ENCODE measurements at places on chromosomes 4 and X.

DNA sequence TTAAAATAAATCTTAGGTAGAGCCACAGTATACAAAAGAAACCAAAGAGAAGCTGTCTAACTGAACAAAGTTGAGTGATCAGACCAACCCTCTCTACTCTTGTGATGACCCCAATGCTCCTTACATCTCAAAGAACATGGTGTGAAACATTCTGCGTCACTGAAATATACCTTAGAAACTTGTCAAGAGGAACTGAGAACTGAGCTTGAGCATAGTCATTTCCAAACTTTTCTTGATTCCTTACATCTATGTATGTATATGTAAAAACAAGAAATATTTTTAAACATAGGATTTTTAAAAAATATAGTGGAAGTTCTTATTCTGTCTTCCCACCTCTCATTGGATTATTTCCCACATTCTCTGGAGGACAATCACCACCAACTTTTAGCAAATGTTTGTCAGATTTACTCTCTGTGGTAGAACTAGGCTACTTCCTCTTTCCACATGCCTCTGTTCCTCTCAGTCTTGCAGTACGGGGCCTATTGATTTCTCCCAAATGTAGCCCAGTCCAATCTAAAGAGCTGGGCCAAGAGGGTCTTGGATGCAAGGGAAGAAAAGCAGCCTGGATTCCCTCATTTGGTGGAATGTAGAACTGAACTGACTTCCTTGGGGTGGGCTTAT lies 98.2 kb upstream of the HHIP start:
- no peak for DNase-seq

GRCh38 chrX:126064901-126065541 lies 101.1 kb downstream of the DCAF12L2 start:
- no peak for DNase-seq

GRCh38 chrX:108019382-108019875 lies 25.4 kb upstream of the VSIG1 start:
- no peak for DNase-seq

DNA sequence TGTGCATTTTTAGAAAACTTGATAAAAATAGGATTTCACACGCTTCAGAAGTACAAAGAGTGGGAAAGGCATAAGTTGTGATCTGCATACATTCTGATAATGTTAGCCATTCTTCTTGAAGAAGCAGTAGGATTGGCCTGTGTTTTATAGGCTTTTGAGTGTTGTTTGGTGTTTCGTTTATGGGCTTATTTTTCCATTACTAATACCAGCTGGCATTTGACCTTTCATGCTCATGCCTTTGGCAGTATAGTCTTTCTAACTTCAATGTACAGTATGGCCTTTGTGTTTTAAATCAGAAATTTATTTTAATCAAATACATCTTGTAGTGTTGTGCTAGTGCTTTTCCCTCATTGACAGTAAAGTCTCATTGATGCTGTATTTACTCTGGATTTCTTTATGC lies 51.5 kb upstream of the SLC4A4 start:
- no peak for DNase-seq

DNA sequence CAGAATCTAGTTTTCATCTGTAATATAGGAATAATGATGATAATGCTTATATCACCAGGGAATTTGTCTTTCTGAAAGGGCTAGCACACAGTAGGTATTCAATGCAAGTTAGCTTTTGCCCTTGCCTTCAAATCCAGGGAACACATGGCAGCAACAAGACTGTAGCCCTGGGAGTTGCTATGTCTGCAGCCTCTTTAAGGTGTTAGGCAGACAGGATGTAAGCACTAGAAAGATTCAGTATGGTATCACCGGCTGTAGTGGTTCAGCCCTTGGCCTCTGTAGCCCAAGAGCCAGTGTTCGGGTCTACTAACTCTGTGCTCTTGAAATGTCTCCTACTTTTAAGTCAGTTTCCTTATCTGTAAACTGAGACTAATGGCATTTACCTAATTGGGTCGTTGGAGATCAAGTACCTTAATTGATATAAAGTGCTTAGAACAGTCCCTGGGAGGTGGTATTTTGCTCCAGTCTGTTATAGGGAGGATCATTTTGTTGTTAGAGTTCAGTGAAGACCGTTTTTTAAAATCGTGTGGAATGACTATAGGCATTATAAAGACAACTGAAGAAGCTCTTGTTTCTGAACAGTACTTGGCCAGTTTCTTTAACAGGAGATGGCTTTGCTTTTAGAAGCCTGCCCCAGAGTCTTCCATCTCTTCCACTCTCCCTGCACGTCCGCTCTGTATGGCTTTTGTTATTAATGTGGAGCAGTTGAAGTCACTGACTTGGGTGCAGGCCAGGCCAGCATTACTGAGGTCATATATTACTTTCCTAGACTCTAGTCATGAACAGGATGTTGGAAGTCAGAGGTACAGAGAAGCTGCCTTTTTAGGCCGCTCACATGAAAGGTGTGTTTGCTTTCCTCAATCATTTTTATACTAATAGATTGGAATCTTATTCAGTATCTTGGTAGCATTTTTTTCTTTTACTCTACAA lies 44.8 kb downstream of the GAB1 start:
- no peak for DNase-seq

- DNase-seq, result no peak
Observed at GRCh38 chrX:49042581-49043219, 457 bp downstream of the TFE3 start.

DNA sequence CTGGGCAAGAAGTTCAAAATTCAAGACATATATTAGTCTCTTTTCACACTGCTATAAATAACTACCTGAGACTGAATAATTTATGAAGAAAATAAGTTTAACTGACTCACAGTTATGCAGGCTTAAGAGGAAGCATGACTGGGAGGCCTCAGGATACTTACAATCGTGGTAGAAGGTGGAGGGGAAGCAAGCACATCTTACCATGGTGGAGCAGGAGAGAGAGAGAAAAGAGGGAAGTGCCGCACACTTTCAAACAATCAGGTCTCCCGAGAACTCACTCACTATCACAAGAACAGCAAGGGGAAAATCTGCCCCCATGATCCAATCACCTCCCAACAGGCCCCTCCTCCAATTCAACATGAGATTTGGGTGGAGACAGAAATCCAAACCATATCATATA lies 273.3 kb upstream of the RASGEF1B start:
- DNase-seq, result no peak

DNA sequence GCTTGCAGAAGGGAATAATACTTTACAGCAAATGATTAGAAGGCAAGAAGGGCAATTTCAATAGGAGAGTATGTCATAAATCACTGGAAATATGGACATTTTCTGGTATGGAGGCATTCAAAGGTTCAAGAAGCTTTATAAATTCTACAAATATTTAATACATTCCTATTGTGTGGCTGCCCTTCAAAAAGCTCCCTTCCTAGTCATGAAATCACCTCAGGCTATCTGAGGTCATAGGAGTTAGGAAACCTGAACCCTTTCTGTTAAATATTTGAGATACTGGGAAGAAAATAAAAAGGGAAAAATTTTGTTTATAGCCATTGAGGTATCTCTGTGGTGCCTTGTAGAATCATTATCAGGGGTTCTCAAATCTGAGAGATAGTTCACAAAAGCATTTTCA lies 316.8 kb upstream of the EMCN start:
- no peak for DNase-seq

GRCh38 chrX:140916872-140917271 lies 85.5 kb upstream of the SPANXB1 start:
- DNase-seq, result no peak

- no peak for DNase-seq
Observed at GRCh38 chrX:20347481-20347880, 80.8 kb upstream of the RPS6KA3 start.

DNA sequence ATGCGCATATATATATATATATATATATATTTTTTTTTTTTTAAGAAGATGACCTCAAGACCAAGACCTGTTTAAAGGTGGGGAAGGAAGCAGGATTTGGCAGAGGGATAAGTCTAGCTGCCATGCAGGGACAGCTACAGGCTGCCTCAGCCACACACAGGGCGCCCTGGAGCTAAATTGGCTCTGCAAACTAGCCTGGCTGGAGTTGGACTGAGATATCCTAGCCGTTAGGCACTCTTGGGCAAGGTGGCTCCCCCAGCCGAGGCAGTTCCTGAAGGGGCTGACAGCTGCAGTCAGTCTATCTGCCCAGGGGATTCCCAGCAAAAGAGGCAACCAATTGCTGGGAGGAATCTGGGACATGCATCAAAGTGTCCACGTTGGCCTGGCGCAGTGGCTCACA lies 21.9 kb downstream of the TRIML1 start:
- no peak for DNase-seq

- no peak for DNase-seq
Observed at GRCh38 chrX:150688911-150689451, 4.2 kb upstream of the MTMR1 start.

- DNase-seq, result no peak
Observed at GRCh38 chr4:6367371-6367851, 97.8 kb downstream of the WFS1 start.

- no peak for DNase-seq
Observed at GRCh38 chr4:165328101-165328425, 594 bp downstream of the MSMO1 start.

GRCh38 chrX:101759000-101759399 lies 99.3 kb upstream of the ARMCX2 start:
- no peak for DNase-seq

DNA sequence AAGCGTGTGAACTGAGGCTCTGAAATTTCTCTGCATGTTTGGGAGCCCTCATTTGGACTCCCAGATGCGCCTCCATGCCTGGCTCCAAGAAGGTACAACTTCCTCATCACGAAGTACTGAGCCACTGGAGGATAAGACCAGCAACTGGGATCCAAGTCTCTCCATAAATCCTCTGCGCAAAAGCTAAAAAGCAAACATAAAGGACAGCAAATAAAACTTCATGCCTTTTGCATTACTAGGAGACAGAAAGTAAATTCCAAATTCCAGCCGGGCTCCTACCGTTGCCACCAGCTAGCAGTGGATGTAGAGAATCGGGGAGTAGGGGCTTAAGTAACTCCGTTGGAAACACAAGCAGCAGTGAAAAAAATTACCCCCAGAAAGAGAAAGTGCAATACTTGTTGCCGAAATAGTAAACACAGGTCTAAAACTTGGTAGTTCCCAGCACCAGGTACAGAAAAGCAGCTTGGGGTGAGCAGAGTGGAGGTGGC lies 477.1 kb upstream of the TENM3 start:
- no peak for DNase-seq

- DNase-seq, result no peak
Observed at GRCh38 chrX:11756354-11757318, 1.4 kb upstream of the MSL3 start.

- DNase-seq, result no peak
Observed at GRCh38 chr4:2166253-2166652, 75.7 kb downstream of the HAUS3 start.

DNA sequence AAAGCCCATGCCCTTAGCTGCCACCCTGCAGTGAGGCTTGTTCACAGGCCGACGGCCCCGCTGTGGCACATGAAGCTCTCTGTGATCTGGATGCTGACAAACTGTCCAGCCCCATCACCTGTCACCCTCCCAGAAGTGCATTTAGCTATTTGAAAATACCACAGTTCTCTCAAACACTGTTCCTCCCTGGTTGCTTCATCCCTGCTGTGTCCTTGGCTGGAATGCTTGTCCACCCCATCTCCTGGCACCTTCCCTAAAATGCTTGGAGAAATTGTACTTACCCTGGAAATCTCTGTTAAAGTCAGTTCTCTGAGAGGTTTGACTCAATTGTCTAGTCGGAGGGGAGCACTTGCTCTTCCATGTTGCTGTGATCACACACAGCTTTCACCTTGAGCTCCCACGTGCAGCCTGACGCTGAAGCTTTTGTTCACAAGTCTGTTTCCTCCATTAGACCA lies 10.1 kb downstream of the SYNPO2 start:
- DNase-seq, result no peak

DNA sequence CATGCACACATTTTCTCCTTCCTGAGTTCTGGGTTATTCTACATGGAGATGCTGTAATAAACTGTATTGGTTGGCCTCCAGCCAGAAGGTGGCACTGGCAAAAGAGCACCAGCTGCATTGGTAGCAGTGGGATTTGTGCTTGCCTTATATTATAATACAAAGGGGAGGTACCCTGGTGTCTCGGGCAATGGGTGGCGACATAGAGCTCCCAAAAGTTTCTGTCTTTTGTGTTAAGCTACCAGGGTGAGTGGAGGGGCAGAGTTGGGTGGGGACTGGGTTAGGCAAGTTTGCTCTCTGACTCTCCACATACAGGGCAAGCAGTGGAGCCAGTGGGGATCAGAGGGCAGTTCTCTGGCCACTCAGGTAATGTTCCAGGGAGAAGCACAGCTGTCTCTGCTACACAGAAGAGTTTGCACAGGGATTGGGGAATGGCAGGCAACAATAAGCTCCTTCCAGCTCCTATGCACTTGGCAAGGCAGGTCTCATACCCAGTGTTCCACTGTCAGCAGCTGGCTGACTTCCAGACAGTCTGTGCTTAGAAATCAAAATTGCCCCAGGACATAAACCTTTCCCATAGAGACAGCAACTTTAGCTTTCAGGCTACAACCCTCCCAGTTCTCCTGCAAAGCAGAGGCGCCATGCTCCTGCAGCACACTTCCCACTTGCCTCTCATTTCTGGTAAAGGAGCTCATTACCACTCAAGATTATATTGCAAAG lies 463.9 kb upstream of the PCDH7 start:
- DNase-seq, result no peak

- no peak for DNase-seq
Observed at GRCh38 chr4:113884655-113885054, 94.8 kb downstream of the ARSJ start.

DNA sequence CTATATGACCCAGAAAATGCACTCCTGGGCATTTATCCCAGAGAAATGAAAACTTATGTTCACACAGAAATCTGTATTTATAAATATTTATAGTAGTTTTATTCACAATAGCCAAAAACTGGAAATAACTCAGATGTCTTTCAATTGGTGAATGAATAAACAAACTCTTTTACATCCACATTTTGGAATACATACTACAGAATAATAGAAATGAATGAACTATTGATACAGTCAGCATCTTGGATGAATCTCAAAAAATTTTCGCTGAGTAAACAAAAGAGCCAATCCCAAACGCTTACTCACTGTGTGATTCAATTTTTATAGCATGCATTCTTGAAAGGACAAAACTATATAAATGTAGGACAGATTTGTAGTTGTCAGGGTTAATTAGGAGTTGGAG lies 75.1 kb upstream of the HTR2C start:
- no peak for DNase-seq

DNA sequence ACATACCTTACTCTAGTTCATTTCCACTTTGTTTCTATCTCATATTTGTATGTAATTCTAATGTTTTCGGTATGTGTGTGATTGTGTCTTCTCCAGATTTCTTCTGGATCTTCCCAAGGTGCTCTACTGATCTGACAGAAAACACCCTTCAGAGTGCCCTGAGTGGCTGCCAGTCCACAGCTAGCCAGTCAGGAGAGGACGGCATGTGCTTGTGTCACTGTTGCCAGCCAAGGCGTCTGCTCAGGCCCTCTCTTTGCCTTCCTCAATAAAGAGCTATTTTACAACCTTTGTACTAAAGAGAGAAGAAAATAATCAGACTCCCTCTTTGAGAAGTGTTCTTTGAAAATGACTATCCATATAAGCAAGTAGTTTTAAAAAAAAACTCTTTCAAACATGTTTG lies 29.0 kb downstream of the CD99L2 start:
- no peak for DNase-seq
